ENCODE measurements at places on chromosomes 6 and 20.

- DNase-seq, result no peak
Measured at GRCh38 chr6:25181923-25182322, 97.3 kb upstream of the CARMIL1 start.

GRCh38 chr6:38040254-38040653 is 220.7 kb downstream of the ZFAND3 start:
- no peak for DNase-seq

DNA sequence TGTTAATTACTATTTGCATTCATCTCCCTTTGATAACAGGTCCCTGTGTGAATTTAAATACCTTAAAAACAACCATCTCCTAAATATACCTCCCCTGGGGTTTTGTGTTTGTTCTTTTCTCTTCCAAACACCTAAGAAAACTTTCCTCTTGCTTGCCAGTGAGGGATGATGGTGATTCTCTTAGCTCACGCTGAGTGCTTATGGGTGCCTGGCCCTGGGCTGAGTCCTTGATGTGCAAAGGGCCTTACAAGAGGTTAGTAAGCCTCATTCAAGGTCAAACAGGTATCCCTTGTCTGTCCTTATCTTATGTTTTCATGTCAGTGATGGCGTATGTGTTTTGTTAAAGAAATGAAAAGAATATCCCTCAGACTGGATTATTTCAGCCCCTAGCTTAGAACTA is 76.3 kb downstream of the SYCP2L start:
- no peak for DNase-seq

GRCh38 chr6:41474213-41474933 is 71.8 kb upstream of the FOXP4 start:
- DNase-seq, result no peak

- DNase-seq, result no peak
Measured at GRCh38 chr6:17032988-17033634, 68.7 kb upstream of the STMND1 start.

DNA sequence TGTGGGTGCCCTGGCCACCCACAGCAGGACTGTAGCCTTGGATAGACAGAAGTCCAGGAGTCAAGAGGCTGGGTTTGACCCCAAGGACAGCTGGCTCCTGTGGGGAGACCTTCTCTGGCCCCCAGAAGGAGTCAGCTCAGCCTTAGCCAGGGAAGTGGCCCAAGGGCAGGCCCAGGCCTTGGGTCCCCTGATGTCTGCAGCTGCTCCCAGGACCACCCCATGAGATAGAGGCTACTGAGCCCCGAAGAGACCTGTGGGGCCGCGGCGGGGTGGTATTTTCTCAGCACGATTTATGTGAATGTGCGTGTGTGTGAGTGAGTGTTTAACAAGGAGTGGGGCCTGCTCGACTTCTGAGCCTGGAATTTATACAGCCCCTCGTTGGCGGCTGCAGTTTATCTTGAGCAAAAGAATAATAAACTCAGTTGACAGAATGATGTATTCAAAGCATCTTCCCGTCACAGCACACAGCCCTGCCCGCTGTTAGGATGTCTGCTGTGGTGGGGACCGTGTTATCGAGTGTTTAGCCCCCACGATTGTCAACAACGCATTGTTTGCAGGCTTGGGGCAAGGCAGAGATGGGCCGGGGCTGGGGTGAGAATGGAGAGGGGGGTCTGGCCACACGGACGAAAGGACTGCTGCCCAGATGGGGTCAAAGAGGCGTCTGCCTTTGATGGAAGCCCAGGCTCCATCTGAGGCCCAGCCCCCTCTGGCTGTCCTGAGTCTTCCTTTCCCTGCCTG is 163.3 kb downstream of the VEGFA start:
- DNase-seq, result no peak

- no peak for DNase-seq
Measured at GRCh38 chr6:30156774-30157173, 4.2 kb downstream of the TRIM10 start.

- no peak for DNase-seq
Measured at GRCh38 chr6:106113256-106113959, 27.3 kb downstream of the PRDM1 start.

DNA sequence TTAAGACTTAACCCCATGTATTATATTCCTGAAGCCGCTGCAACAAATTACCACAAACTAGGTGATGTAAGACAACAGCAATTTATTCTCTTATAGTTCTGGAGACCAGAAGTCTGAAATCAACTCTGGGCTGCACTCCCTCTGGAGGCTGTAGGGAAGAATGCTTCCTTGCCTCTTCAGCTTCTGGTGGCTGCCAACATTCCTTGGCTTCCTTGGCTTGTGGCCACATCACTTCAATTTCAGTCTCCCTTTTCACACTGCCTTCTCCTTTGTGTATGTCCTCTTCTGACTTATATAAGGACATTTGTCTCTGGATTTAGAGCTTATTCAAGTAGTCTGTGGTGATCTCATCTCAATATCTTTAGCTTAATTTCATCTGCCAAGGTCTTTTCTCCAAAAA is 141.6 kb downstream of the DHX35 start:
- no peak for DNase-seq

- no peak for DNase-seq
Measured at GRCh38 chr6:16168121-16168520, 39.2 kb downstream of the MYLIP start.

DNA sequence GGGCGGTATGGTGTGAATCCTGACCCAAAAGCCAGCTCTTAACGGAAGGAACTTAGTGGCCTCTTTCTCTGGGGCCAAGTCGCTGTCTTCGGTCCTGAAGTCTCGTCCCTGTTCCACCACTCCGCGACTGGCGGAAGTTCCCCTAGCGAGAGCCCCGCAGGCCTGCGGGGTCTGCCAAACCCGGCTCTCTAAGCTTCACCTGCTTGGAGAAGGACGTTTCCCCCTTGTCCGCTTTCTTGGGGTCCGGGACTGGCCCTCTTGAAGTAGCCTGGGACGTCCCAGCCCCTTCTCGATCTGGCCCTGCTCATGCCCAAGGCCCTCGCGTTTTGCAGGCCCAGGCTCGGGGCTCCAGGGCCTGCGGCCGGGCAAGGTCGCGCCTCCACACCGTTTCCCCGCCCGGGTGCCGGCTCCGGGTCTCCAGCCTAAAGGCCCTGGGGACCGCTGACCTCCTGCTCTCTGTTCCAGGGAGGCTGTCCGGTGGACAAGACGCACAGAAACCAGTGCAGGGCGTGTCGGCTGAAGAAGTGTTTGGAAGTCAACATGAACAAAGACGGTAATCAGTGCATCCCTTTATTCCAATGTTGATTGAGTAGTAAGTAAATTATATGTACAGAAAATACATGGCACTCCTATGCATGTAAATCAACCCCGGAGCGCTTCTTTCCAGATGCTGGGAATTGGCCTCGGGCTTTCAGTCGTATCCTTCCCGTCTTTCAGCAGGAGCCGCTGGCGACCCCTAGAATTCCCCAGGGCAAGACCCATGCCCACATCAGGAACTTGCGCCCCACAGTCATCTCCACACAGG is 8.8 kb downstream of the NR2E1 start:
- no peak for DNase-seq

DNA sequence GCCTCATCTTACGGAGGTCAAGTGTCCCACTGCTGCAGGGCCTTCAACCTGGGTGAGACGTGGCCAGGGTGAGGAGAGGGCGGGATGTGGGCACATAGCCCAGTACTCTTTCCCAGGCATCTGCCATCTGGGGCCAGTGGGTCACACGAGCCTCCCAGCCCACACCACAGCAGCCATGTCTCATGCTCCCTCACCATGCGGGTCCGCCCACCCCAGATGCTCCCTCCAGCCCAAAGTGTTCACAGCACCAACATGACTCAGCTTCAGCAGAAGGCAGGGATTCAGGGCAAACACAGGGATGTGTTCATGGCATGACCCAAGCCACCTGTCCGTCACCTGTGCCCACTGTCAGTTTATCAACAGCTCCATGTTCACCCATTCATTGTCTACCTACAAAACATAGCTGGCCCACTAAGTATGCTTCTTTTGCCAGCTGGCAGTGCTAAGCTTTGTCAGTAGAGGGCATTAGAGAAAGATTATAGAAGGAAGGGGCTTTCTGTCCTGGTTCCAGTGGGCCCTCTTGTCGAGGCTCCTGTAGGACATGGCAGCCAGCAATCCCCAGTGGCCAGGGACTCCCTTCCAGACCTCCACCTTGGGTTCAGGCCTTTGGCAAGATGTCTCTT is 109.2 kb downstream of the FOXF2 start:
- DNase-seq, result no peak

GRCh38 chr6:83247471-83247870 is 54.3 kb downstream of the RWDD2A start:
- no peak for DNase-seq

DNA sequence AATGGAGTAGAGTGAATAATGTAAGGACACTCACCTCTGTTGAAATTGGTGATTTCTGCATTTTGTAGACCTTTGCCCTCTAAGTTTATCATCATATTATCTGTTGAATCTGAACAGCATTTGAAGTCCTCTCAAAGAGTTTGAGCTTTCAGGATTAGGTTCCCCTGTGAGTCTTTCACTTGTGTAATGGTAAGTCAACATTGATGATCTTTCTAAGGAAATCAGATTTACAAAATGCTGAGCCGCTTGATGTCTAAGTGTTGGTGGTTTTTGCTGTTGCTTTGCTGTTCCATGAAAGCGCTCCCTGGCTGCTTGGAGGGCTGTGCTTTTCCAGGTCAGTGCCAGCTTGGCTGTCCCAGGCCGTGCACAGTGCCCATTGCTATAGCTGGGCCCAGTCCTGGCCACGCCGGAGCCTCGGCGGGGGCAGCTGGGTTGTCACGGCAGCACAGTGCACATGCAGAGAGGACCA is 33.8 kb upstream of the KIF25 start:
- no peak for DNase-seq

GRCh38 chr6:105077596-105078385 is 102.0 kb downstream of the POPDC3 start:
- DNase-seq, result no peak

- no peak for DNase-seq
Measured at GRCh38 chr6:63352544-63353285, 32.9 kb upstream of the LGSN start.

DNA sequence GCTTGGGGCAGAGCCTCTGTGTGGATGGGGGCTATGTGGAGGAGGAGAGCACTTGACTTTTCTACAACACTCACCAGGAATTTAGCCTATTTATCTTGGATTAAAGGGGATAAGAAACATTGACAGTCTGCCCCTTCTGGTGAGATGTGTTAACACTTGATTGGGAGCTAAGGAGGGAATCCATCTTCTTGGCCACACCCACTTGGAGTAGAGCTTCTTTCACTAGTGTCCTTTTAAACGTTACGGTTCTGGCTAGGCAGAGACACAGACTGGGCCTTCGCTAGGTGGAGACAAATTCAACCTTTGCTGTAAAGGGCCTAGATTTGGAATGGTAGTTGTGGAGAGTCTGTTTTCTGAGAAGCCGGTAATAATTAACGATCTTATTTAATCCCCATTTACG is 15.5 kb upstream of the TPBG start:
- no peak for DNase-seq

DNA sequence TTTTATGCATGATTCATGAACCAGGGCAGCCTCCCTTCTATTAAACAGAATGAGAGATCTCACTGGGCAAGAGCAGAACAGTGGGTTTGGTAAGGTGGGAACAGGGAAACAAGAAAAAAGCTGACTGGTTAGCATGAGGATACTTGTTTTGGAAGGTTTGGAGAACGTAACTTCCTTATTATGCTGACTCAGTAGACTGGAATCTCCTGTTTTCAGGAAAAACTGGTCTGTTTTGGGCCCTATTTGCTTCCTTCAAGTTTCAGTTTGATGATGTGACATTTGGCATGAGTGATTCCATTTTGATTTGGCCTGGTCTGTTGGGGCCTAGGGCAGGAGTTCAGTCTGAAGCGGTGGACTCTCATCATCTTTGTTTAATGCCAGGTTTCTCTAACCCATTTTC is 172.0 kb downstream of the MYLK4 start:
- no peak for DNase-seq

DNA sequence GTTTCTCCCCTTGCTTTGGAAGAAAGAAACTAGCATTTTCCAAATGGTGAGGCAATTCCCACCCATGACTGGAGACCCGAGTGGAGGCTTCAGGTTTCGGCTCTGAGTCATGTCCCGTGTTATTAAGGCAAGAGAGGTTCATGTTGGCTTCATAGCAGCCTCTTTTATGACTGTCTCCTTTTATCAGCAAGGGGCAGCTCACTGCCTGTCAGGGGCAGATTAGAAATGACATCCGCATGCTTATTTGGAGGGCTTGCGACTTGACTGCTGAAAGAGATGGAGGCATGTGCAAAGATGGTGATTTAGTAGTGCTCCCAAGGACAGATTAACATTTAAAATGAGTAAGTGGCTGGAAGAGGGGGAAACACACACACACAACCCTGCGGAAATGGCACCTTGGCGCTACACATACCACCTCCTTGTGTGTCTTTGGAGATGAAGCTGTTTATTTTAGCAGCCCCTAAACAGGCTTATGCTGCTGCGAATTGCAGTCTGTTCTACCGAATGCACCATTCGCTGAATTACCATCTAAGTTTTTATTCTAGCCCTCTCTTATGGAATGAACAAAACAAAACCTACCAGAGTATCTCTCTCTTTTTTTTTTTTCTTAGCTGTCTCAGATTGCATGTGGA is 52.1 kb upstream of the VSTM2L start:
- no peak for DNase-seq

DNA sequence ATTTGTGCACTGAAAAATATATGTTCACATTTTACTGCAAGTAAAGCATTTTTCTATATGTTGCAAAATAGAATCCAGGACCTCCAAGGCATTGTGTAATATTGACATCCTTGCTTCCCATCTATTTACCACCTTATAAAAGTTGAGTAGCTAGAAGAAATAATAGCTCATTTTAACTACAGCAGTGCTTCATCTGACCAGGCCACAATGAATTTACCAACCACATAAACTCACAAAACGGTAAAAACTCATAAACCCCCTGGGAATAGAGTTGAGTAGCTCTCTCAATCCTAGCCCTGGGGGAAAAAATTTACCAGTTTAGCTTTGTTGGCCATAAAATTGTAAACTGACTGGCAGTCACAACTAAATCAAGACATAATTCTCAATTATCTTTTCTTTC is 3.9 kb downstream of the ATXN1 start:
- DNase-seq, result no peak

GRCh38 chr6:35051396-35051795 is 89.7 kb downstream of the TCP11 start:
- DNase-seq, result no peak

GRCh38 chr6:21045135-21045700 is 511.0 kb downstream of the CDKAL1 start:
- DNase-seq, result no peak

DNA sequence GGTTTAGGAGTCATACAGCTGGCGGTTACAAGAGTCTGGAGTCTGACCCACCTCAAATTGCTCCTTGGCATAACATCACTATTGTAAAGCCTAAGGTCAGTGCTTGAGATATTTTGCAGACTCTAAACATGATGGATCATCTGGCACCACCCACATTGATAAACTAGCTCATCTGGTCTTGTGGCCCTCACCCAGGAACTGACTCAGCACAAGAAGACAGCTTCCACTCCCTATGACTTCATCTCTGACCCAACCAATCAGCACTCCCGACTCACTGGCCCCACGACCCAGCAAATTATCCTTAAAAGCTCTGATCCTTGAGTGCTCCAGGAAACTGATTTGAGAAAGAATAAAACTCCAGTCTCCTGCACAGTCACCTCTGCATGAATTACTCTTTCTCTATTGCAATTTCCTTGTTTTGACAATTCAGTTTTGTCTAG is 115.9 kb downstream of the CD24 start:
- DNase-seq, result no peak

Measured in stimulated activated CD8-positive, alpha-beta memory T cell treated with anti-CD3 and anti-CD28 coated beads, Interleukin-7, amount 100 ng/mL, for 1 hour (primary cell).